ENCODE measurements at places on chromosomes 13 and 19.

DNA sequence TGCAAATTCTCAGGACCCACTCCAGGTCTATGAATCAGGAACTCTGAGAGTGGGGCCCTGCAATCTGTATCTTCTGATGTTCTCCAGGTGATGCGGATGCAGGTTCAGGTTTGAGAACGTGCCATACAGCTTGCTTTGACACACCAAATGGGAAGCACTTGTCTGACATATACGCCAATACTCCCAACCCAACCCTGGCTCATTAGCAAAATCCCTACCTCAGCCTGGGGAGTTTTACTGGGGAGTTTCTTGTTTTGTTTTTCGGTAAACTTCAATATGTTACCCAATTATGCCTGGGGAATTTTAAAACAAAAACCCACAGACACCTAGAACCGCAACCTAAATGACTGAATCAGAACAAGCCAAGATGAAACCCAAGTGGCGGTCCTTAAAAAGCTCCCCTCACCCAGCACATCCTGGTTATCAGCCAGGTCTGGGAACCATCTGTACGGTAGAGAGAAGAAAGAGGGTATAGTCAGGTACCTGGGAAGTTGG lies 41.2 kb downstream of the ABCC4 start:
- no peak for DNase-seq

DNA sequence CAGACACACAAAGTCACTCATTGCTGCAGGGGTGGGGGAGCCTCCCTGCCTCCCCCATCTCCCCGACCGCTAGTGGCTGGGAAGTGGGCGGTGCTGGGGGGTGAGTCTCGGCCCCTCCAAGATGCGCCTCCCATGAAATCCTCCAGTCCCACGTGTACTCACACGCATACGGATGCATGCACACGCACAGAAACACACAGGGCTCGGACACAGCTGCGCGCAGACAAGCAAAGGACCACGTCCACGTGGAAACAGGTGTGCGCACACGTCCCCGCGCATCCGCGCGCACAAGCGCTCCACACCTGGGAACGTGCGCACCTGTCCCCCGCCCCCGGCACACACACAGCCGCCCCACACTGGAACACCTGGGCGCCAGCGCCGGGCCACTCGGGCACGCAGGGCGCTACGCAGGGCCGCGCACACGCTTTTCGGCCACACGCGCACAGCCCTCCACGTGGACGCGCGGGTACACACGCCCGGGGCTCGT lies 687 bp downstream of the MATK start:
- no peak for DNase-seq

DNA sequence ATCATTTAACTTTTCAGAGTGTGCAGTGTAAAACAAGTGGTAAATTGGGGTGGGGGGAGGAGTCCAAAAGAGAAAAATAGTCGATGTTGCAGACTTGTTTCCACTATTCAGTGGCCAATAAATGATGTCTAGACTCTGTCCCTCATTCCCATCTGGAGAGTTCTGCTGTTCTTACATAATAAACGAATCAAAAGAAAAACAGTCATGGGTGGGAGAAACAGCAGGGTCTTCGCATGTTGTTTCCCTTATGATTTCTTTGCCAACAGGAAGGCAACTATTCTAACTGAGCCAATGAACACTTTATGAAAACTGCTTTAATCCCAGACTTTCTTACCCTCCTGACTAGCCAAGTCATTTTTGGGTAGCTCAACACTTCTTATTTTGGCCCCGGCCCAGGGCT lies 615.5 kb downstream of the FGF9 start:
- peak; percentile 77 for DNase-seq

DNA sequence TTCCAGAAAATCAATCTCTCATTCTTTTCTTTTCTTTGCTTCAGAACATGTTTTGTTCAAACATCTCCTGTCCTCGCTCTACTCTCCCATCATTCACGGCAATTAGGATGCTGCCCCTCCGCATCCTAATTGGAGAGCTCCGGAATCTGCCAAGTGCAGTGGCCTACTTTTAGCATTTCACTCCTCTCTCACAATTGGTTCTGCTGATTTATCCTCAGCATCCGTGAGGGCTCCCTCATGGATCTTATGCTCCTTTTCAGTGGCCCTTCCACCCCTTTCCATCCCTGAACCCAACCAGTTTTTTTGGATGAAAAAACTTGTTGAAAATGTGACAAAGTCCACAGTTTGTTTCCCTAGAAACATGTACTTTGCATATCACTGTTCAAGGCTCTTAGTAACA lies 22.4 kb downstream of the AMER2 start:
- no peak for DNase-seq

- no peak for DNase-seq
Measured at GRCh38 chr13:80665792-80666333, 324.9 kb upstream of the SPRY2 start.

- DNase-seq, result no peak
Measured at GRCh38 chr19:46392837-46393236, 20.5 kb downstream of the CCDC8 start.

DNA sequence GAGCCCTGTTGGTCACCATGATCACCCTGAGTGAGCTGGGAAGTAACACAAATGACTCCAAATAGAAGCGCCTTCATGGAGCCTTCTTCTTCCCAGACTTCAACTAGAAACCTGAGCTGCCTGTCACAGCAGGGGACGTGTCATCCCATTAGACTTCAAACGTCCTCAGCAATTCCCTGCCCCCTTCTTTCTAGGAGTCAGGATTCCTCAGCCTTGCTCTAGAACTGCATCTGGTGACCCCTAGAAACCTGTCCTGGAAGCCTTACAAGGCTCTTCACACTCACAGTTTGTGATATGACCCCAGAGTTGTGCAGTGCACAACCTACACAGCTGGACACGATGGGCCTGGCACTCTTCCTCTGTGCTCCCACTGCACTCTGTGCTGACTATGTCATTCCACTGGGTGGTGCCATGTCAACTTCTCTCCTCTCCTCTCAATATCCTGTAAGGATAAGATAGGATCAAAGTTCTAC lies 23.6 kb upstream of the TTYH1 start:
- DNase-seq, result no peak

DNA sequence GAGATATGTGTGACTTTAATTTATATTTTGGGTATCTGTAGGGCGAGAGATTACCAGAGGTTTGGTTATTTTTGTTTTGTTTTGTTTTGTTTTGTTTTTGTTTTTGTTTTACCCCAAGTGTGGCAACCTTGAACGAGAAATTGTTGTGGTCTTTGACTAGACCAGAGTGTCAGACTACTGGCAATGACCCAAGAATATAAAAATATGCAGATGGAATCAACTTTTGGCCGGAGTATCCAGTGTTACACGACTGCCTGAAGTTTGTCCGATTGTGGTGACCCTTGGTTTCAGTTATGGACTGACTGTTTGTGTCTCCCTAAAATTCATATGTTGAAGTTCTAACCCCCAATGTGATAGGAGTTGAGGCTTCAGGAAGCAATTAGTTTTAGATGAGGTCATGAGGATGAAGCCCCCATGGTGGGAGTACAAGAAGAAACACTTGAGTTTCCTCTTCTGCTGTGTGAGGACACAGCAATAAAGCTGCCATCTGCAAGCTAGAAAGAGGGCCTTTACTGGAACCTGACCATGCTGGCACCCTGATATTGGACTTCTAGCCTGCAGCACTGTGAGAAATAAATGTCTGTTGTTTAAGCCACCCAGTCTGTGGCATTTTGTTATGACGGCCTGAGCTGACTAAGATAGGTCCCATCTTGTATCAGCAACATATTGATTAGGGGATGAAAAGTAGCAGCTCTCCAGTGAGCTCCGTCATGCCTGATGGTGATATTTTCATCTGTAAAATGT lies 261.7 kb downstream of the MTUS2 start:
- DNase-seq, result no peak

GRCh38 chr13:29923554-29924481 lies 73.4 kb upstream of the UBL3 start:
- peak; percentile 89 for DNase-seq

DNA sequence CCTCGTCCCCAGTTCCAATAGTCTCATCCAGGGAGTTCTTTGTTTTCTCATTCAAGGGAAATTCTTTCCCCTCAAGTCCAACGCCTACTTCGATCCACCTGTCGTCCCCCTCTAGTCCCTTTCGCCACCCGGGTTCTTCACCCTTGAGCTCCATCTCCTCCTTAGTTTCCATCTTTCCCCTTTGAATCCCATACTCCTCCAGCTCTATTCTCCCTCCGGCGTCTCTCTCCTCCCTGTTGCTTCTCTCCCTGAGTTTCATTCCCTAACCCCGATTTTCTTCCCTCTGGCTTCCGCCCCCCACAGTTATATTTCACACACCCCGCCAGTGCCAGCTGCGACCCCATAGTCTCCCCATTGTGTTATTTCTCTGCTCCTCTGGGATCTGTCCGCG lies 628 bp upstream of the SLC17A7 start:
- DNase-seq, result no peak

DNA sequence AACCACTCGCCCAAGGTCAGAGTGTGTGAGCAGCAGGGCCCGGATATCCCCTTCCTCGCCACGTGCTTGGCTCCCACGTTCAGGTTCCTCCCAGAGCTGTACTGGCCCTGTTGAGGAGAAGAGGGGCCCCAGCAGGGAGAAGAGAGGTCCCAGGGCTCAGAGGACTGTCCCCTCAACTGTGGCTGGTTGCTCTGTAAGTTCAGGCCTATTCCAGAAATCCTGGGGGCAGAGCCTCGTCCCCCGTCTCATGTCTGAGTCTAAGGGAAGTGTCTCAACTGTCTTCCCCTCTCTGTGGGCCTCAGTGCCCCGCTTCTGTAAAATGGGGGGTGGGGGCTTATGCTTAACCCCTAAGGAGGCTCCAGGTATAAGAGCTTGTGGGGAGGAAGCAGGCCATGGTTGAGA lies 3.9 kb downstream of the PPP5C start:
- no peak for DNase-seq

DNA sequence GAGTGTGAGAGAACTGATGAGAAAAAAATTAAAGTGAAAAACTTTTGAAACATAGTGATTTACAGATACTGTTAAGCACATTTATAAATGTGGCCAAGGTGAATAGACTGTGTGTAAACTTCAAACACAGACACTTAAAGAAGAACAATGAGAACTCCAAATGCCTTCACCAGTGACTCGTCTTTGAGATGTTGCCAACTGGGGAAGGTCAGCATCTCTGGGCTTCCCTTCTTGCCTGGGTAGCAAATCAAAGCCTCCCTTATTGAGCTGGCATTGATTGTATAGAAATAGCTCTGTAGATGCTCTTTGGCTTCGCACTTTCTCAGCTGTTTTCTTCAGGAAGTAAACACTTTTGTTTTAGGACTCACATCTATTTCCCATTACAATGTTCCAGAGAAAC lies 177.3 kb upstream of the SGCG start:
- DNase-seq, result no peak

- DNase-seq, result no peak
Measured at GRCh38 chr19:54081032-54081431, at the start of gene TARM1. TSS of gene TARM1 (minus strand) at chr19:54081365. CDS start at chr19:54081340, 25 bp downstream.

DNA sequence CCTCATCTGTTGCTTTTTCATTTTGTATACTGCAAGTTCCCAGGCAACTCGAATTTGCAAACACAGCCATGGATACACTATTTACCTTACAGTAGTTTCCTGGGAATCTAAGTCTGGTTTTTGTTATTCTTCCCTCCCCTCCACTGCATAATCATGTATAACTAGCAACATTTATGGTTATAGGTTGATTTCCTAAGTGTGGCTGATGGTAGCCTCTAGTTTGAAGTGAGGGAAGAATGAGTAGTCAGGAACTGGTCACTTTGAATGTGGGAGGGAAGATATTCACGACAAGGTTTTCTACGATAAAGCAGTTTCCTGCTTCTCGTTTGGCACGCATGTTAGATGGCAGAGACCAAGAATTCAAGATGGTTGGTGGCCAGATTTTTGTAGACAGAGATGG lies at the start of gene KCNRG:
Gene KCNRG (plus strand): TSS at position 187 of the 400 bp plus-strand sequence. CDS start 50 bp downstream, at position 237.
- peak; percentile 36 for DNase-seq

DNA sequence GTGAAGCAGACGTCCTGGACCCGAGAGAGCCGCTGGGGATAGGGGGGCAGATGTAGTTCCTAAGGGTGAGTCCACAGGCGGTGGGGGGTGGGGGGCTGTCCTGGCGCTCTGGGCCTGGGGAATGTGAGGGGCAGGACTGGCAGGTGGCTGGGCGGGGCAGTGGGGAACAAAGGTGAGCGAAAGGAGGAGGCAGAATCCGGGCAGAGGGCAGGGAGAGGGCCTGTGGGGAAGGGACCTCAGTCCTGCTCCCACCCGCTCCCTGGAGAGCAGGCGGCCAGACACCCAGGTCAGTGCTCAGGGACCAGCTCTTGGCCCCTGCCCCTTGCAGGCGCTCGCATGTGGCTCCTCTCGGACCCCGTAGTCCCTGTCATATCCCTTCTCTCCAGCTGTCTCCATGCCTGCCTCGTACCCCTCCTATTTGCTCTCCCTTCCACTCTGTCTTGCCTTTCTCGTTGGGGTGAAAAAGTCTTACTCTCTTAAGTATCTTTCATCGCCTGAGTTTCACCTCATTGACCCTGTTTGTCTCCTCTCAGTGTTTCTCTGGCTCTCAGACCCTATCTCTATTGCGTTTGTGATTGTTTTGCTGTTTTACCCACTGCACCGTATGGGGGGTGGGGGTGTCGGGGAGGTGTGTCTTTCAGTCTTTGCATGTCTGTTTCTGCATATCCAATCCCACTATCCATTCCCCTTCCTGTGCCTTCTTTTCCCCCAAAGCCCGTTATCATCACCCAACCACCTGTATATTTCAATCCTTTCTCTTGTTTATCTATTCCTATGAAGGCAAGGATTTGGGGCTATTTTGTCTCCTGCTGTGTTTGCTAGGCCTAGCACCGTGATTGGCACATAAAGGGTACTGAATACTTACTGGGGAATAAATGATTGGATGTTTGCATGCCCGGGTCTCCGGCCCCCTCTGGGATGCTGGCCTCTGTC lies 5.8 kb downstream of the SPHK2 start:
- DNase-seq, result no peak

DNA sequence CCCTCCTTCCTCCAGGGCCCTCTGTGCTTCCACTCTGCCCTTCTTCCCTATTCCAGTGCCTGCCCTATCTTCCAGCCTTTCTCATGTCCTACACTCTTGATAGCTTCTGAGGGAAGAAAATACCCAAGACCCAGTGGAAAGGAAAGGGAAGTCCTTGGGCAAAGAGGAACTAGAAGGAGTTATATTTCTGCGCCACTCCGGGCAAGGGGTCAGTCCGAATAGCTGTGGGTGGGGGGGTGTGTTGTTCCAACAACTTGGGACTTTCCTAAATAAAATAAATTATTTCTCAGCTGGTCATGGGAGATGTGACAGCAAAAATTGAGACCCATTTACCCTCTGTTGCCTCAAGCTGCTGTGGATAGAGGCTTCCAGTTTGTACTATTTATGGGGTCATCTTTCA lies 23.2 kb downstream of the CABP5 start:
- DNase-seq, result no peak

DNA sequence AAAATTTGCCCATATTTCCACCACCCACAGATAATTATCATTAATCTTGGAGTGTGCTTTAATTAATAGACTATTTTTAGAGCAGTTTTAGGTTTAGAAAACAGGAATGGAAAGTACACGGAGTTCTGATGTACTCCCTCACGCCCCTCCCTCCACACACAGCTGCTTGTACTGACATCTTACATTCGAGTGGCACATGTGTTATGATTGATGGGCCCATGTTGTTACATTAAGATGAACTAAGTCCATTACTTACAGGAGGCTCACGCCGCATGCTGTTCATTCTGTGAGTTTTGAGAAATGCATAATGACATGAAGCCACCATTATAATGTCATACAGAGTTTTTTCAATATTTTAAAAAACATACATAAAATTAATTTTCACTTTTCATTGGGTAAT lies 1.2 kb upstream of the SPATA13 start:
- peak; percentile 54 for DNase-seq

Data from tongue (tissue), 3 donors.